ENCODE measurements at places on chromosomes 1 and 21.

DNA sequence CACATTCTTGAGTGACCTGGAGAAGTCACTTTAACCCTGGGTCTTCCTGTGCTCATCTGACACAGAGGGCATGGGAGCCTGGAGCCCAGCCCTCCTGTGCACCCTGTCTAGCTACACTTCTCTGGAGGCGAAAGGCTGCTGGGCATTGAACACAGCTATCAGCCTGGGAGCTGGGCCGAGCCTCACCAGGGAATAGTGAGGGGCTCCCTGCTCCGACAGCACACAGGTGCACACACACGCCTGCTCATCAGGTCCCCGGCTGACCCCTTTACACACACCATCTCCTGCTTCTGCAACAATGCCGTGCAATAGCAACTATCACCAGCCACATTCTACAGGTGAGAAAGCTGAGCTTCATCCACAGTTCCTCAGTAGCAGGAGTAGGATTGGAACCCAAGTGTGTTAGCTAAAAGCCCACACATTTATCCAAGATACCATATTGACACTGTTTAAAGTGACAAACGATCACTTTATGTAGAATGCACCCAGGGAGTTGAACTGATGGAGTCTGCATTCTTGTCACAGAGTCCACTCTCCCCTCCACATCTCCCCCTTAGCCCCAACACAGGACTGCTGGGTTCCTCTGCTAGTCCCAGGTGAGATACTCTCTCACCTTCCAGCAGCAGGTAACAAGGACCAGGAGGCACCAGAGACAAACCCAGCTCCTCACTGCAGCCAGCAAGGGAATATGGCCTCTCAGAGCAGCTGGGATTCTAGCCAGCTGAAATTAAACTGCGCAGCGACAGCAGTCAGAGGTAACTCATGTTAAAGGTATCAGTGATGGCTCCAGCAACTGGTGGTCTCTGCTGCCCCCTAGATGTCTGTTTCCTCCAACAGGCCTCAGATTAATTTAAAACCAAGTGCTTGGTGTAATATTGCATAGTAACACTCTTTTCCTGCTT, 18.3 kb upstream of the CAPN8 start:
- DNase-seq: no peak

DNA sequence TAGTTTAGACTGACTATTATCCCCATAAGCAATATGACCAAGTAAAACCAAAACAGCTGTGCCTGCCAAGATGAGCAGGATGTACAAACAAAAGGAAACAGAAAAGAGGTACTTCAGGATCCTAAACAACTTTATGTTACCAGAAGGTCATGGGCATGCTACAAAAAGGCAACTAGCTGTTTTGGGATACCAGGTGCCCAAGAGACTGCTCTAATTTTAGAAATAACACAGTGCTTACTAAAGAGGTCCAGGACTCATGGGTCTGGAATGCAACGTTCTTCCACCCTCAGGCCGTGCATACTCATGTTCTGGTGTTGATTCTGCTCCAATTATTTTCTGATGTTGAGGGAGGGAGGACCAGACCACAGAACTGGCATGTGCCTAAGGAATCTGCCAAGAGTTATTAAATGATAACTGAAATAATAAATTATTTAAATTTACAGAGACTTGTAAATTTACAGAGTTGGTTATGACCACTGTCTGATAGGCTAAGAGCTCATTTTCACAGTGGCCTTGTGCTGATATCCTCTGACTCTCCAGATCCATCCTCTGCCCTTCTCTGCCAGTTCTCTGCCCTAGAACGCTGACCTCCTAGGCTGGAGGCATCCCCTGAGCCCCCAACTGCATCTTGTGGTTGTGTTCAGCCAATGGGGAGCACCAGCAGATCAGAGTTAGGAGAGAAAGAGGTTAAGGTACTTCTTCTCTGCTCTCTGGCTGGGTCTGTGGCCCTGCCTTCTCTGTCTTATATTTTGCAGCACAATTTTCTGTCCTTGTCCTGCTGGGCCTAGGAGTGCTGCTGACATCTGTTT, 37.7 kb upstream of the BCL10 start:
- DNase-seq: peak; percentile 96

DNA sequence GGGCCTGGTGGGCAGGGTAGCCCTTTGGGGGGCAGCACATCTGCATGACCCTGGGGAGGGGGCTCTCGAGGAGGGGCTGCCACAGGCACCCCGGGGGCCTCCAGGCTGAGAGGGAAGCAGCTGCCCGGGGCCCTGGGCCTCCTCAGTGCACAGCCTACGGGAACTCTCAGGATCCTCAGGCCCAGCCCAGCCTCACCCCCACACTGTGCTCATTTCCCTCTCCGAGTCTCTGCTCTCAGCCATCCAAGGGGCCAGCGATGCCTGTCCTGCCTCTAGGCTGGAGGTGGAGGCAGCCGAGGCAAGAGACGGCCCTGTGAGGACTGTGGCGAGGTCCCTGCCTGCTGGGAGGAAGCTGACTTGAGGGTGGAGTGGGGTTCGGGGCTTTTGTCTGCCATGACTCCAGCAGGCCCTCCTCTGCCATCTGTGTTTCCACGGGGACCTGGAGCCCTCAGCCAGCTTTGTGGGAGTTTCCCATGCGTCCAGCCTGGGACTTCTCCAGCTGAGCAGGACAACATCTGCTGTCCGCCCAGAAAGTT, 7.2 kb upstream of the PLEKHG5 start:
- DNase-seq: no peak

DNA sequence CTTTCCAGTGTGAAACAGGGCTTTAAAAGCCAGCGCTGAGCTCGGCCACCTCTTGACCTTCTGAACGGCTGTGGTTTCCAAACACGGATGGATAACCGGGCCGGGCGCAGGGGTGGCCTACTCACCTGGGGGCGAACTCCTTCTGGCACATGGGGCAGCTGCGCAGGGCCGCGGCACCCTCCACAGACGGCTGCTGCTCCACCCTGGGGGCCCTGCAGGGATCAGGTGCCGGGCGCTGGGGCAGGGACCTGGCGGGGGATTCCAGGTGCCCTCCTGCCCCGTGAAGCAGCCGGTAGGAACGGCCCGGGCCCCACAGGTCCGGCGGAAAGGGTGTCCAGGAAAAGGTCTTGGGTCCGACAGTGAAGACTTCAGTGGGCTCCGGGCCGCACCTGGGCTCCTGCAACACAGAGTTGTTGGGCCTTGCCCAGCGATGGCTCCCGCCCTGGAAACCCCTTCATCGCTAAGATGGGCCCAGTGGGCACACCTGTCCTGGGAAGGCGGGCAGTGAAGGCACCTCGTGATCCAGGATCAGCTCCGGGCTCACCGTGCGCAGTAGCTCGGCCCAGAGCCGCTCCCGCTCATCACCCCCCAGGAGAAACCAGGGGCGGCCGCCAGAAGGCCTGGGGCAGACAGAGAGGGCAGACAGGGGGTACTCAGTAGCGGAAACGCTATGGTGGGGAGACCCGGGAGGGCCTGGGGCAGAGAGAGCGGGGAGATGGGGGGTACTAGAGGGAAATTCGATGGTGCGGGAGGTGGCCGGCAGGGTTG, 874 bp downstream of the FAAP20 start:
- no peak for DNase-seq

DNA sequence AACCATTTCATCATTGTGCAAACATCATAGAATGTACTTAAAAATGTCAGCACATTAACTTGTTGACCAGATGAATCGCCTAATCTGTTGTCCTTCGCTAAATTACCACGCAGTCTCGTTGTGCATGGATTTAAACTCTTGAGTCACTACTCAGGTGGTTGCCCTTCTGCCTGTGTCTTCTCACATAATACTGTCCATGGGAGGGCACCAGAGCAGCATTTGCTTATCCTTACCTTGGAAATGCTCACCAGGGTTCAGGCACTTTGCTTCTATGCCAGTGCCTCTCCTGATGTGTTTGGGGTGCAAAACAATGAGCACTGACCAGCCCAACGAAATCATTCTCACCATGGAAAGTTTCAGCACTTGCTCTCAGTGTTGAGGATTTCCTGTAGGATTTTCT, 559.9 kb downstream of the RWDD3 start:
- no peak for DNase-seq

GRCh38 chr21:32248571-32249461, 30.0 kb downstream of the MIS18A start:
- no peak for DNase-seq

- DNase-seq: no peak
These were observed 30.3 kb downstream of the SMIM12 start for GRCh38 chr1:34829250-34829649.

DNA sequence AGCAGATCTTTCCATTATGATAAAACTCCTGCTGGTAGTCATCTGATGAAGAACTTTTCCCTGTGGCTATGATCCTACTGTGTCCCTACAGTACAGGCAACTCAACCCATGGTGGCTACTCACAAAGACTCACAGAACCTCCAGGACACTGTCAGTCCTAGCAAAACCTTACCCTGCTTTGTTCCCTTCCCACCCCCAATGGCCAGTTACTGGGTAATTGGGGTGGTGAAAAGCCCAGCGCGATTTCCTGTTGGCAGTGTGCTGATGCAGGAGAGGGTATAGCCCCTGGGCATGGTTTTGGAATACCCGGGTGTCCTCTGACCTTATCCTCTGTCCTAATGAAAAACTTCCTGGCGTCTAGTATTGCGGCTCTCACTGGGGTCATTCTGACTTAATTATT, 533 bp upstream of the RGL1 start:
- no peak for DNase-seq

DNA sequence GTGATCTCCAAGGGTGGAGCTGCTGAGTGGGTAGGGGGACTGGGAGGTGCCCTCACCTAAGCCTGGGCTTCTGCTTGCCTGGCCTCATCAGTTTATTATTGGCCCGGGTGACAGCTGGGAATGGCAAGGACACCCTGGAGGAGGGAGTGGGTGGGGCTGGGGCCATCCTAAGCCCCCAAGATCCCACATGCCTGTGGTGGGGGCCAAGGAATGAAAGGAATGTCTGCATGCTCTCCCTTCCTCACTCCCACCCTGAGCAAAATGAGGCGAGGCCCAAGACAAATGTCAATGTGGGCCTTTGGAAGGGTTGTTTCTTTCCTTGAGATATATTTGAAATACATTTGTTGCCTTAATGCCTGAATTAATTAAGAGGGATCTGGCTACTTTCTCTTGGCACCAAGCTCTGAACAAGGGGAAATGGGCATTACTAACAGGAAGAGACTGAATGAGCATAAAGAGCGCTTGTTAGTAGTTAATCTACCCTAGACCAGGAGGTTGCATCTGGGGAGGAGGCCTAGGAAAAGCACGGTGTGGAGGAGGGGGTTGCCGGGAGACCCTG, 19.7 kb upstream of the CHI3L1 start:
- DNase-seq: no peak

- DNase-seq: no peak
These were observed 130.5 kb upstream of the ZNF644 start for GRCh38 chr1:91152331-91152730.

GRCh38 chr21:44802396-44803153, 955 bp upstream of the UBE2G2 start:
- no peak for DNase-seq

GRCh38 chr1:233240829-233241682, 54.5 kb downstream of the PCNX2 start:
- DNase-seq: no peak

- no peak for DNase-seq
These were observed 502.2 kb downstream of the AJAP1 start for GRCh38 chr1:5156416-5157120.

All from AG09319 (cell line).